ENCODE measurements at places on chromosomes 11 and 22.

DNA sequence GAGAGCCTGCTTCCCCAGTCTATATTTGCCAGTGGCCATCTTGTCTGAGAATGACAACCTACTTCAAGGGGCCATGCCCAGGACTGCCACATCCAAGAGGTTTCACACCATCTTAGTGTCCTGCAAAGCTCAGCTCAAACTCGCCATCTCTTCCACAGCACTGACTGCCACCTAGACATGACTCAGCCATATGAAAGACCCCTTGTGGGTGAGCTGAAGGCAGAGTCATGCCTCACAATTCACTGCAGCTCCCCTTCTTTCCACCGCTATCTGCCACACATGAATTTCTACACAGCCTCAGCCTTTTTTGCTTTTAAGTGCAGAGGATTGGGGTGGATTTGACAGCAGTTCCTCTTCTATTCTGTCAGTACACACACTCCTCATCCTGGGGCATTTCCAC is 127.5 kb downstream of the GALNT18 start:
- no peak for DNase-seq

GRCh38 chr11:834371-835316 is 1.9 kb downstream of the CD151 start:
- peak; percentile 62 for DNase-seq

GRCh38 chr11:118180300-118180703 is 3.9 kb upstream of the SCN2B start:
- no peak for DNase-seq

DNA sequence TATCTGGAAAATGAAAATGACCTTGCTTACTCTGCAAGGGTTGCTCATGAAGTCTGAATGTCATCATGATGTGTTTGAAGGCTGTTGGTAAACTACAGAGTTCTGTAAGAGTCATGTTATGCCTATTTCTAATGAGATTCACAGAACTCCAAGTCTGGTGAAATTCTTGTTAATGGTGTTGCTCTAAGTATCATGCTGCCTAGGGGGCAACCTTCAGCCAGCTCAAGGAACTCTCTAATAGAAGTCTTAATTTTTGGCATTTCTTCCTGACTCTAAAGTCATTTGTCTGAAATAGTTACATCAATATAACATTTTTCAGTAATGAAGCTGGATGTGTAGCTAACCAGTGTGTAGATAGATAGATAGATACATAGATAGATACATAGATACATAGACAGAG is 302.8 kb downstream of the FAT3 start:
- no peak for DNase-seq

- peak; percentile 97 for DNase-seq
These were observed 23.2 kb upstream of the ST3GAL4 start for GRCh38 chr11:126332221-126332711.

- no peak for DNase-seq
These were observed 981.6 kb upstream of the FAT3 start for GRCh38 chr11:91243051-91243450.

GRCh38 chr22:49961005-49961600 is 531 bp downstream of the PIM3 start:
- DNase-seq: no peak

DNA sequence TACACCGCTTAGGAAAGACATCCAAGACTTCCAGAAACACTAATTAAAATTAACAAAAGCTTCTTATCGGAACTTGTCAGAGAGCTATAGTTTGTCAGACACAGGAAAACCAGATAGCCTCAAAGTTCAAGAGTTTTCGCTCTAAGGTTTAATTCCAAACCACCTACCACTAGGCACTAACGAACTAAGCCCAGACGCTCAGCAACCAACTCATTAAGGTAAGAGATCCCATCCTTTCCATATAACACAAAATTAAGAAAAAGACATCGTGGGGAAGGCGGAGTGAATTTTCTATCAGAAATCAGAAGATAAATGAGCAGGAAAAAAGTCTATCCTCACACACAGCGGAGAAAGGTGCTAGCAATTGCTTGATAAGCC is 382 bp downstream of the IMMP1L start:
- no peak for DNase-seq

DNA sequence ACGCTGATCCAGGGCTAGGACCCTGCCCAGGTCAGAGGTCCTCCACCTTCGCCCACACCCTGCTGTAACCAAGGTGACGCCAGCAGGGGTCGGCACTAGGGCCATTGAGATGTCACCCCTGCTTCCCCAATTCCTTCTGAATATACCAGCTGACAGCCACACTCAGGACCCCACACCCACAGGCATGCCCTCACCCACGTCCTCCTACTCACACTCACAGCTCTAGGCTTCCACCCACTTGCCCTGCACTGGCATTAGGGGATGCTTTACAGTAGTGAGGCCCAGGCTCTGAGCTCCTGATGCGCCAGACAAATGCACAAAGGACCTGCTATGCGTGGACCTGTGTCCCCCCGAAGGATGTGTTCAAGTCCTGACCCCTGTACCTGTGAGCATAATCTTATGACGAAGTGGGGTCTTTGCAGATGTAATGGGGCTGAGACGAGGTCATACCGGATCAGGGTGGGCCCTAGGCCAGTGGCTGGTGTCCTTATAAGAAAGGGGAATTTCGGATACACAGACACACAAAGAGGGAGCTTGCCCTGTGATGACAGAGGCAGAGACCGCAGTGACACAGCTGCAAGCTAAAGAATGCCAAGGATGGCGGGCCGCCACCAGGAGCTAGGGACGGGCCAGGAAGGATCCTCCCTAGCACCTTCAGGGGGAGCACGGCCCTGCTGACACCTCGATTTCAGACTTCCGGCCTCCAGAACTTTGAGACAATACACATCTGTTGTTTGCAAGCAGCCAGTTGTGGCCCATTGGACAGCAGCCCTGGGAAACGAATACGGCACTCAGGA is 11.2 kb downstream of the WNT11 start:
- no peak for DNase-seq

GRCh38 chr11:94553938-94554337 is 10.2 kb downstream of the FUT4 start:
- DNase-seq: peak; percentile 79

DNA sequence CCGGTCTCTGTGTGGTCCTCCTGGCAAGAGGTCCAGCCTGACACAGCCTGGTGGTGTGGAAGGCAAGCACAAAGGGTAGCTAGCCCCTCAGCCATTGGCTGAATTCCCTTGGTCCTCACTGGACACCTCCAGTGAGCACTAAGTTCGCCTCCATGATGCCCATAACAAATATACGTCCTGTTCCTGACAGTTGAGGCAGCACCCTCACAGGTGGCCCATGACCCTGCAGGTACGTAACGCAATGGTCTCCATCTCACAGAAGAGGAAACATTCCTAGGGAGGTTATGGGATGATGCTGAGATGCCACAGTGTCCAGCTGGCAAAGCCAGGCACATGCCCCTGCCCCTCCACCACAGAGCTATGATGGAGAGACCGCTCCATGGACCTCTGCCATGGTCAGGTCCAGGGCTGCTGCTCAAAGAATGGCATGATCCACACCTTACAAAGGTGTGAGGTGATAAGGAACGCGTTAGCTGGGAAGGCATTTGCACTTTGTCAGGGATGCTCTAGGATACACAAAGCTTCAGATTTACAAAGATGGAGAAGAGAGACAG is 1.4 kb upstream of the GNAZ start:
- no peak for DNase-seq

- no peak for DNase-seq
These were observed 19.5 kb upstream of the TPH1 start for GRCh38 chr11:18065572-18065971.

- DNase-seq: no peak
These were observed 538.2 kb downstream of the LRRC4C start for GRCh38 chr11:40921246-40921645.

DNA sequence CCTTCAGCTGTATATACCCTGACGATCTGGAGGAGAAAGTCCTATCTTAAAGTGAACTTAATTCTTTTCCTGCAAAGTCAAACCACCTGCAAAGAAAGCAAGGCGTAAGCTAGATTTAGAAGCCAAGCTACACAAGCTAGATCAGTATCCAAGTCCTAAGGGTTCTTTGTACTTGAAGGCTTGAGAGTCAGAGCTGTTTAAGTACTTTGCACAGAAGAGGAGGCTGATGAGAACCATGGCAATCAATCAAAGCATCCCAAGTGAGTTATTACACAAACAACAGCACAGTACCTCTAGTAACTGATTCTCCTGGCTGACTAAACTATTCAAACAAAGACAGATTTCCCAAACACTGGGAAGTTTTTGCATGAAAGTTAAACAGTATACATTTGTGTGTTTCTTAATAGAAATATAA is 1.9 kb downstream of the CDON start:
- no peak for DNase-seq

DNA sequence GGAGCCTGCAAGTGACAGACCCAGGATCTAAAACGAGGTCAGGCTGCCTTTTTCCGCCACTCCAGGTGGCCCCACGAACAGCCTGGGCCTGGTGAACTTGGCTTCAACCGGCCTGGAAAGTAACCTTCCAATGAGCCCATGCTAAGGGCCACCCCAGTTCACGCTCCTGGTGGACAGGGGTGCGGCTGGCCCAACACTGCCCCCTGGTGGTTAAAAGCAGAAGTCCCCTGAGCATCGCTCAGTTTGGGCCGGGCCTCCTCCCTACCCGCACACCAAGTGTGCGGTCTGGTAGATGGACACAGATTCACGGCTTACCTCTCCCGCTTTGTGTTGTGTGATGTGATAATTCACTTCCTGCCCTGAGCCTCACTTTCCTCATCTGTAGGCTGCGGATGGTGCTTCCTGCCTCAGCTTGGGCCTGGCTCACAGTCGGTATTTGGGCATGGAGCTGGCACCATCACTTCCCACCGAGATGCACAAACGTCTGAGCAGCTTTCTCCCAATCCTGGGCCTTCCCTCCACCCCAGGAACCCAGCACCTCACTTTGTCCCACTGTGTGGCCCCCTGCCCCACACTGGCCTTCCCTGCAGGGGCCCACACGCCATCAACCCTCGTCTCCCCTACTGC is 13.7 kb upstream of the SEC14L3 start:
- DNase-seq: peak; percentile 48

GRCh38 chr11:36292311-36292722 is 3.1 kb upstream of the COMMD9 start:
- peak; percentile 46 for DNase-seq

DNA sequence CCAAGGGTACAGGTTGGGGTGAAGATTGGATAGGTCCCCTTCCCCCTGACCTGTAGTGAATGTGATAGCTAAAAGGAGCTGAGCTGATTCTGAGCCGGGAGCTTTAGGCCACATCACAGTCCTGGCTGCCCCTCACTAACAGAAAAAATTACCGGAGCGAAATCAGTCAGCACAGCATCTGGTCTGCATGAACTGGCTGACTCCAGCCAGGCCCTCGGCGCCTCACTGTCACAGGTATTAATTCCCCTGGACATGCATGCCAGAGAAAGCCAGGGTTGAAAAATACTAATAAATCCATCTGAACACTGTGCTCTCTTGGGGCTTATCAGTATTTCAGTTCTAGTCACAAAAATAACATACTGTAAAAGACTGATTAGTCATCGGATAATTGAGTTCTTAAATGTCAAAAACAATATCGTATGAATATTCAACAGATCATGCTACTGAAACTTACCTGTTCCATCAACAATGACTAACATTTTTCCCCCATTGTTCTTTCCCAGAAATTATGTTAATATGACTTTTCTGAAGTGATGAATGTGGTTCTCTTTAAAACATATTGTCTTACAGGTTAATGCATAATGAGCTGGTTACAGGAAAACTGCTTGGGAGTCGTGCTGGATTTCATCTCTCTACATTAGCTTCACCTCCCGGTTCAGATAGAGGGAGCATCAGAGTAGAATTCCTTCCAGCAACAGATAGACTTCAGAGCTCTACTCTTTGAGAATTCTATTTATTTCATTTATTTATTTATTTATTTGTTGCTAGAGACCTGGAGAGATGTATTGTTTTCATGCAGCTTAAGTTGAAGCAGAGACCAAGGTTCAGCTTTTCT is 387.7 kb downstream of the NXPE2 start:
- no peak for DNase-seq

DNA sequence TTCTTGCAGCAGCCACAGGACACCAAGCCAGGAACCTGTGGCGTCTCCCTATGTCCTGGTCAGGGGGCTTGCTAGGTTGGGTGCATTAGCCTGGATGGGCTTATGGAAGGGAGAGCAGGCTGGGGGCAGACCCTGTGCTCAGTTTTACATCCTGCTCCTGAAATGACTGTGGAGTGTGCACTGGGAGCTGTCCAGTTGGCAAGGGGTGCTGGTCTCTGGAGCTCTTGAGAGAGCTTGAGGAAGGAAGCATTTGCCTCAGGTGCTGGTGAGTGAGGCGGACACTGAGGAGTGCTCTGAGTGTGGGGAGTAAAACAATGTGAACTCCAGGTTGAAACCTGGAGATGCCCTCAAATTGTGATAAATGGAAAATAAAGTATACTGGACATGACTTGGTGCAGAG is 3.4 kb downstream of the SCGB1D4 start:
- peak; percentile 28 for DNase-seq

GRCh38 chr11:115623021-115623451 is 118.8 kb upstream of the CADM1 start:
- DNase-seq: peak; percentile 62

DNA sequence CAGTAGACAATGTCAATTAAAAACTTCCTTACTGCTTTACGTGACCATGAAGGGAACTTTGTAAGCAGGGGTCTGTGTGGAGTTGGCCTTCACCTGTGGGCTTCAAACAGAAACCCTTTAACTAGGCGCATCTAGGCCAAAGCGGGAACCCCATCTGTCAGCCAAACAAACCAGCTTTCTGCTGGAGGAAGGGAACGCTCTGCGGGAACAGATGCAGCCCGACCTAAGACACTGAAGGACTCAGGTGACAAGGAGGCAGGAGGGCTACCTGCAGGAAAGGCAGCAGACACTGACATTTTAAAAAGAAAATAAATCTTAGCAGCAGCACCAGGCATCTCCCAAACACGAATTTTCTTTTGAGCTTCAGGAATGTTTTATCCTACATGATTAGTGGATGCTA is 78.4 kb downstream of the CADM1 start:
- no peak for DNase-seq

- no peak for DNase-seq
These were observed 1629.6 kb downstream of the FAM181B start for GRCh38 chr11:81104051-81104450.

- peak; percentile 46 for DNase-seq
These were observed 79.4 kb downstream of the ATM start for GRCh38 chr11:108302121-108302785.

GRCh38 chr11:70128435-70128906 is 50.4 kb downstream of the ANO1 start:
- DNase-seq: no peak

GRCh38 chr11:132464939-132465338 is 1067.4 kb downstream of the OPCML start:
- no peak for DNase-seq

DNA sequence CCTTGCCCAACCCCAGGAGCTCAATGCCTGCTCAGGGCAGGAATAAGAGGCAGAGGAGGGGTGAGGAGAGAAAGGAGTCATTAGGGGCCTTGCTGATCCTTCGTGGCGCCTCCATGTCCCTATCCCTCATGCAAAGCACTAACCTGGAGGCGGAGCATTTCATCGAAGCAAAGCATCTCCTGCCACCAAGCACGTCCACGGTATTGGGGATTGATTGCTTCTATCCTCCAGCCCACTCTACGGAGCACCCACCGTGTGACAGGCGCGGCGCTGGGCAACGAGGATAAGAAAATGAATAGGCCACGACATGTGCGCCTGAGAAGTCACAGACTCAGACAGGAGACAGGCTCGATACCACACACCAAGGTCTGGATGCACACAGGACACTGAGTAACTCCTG is 67.0 kb downstream of the IGLL1 start:
- DNase-seq: no peak
